ENCODE measurements at places on chromosomes 1 and 21.

GRCh38 chr1:150560576-150561253 is 11.5 kb downstream of the ADAMTSL4 start:
- no peak for DNase-seq

DNA sequence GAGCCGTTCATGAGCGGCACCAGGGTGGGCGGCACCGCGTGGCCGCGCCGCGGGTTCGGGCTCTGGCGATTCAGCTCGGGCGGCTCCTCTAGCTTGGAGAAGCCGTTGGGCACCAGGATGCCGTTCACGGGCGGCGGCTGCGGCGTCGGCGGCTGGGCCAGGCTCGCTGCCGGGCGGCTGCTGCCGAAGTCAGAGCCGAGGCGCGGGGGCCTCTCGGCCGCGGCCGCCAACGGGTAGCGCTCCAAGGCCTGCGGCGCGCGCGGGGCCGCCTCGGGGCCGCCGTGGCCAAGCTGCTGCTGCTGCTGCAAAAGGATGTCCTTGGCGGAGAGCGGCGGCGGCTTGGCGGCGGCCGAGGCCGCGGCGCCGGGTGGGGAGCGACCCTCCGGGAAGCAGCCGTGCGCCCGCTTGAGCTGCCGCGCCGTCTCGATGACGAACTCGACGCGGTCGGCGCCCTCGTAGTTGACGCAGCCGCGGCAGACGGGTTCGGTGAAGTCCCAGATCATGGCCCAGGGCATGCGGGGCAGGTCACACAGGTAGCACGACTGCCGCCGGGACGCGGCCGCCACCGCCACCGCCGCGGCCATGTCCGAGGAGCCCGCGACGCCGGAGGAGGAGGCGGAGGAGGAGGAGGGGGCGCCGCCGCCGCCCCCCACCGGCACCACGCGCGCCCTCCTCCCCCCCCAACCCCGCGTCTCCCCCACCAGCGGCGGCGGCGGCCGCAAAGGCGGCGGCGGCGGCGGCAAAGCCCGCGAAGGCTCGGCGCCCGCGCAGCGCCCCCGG is 877 bp downstream of the IRF2BP2 start:
- DNase-seq, result peak; percentile 69

DNA sequence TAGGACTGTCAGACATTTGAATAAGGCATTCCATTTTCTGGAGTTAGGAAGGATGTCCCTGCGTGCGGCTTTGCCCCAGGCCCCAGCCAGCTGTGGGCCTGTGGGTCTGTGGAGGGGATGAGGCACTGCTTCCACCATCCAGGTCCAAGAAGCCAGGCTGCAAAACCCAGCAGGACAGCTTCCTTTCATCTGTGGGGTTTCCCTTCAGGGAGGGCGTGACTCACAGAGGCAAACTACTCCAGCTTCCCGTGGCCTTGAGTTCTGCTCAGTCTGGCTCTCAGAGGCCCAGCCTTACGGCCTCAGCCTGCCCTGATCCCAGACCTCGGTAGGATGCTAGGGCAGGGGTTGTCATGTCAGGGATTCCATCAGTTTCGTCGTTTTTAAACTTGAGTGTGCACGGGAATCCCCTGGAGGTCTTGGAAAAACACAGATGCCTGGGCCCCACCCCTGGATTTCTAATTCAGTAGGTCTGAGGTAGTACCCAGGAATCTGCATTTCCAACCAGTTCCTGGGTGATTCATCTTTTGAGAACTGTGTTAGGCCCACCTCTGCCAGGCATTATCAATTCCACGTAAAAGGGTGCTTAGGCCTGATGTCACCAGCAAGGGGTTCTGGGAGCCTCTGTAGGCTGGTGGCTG is 32.3 kb upstream of the TENT5C start:
- DNase-seq, result peak; percentile 26

GRCh38 chr1:20074055-20074724 is 4.2 kb downstream of the PLA2G5 start:
- DNase-seq, result no peak

DNA sequence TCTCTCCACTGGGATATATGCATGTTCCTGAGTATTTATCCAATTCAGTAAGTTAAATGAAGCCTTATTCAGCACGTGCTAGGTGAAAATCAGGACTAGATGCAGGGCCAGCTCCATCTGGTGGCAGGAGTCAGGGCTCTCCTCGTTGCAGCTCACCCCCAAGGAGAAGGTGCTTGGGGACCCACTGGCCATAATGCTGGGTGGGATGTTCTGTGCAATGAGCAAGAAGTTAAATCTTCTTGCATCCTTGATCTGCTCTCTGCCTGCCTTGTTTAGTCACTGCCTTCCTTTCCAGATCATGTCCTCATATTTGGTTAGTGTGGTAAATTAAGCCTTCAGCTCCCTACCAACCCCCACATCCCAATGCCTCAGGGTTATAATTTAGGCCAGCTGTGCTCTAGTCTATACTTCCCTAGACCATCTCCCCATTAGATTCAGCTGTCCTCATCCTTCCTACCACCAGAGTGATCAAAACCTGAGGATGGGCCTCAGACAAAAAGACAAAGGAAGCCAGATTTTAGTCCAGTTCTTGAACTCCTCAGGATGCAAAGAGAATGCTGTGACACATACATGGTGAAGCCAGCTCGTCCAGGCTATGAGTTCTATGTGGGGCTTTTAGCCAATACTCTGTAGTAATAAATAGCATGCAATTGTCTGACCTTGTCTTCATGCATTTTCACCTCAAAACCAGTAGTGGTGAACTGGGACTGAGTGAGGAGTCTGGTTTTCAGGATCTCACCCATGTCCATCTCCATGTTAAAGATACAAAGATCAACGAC is 55.9 kb downstream of the SEC16B start:
- peak; percentile 34 for DNase-seq

DNA sequence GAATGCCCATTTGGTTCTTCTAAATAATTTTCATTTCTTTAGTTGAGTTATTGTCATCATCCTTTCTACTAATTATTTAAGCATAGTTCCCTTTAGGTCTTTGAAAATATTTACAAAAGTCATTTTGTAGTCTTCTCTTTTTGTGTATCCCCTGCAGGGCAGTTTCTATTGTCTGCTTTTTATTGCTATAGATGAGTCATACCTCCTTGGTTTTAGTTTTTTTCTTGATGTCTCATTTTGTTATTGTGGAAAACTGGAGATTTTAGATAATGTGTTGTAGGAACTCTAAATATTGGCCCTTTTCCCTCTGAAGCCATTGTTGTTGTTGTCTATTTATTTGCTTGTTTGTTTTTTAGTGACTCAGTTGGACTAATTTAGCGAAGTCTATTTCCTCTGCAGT is 387.9 kb downstream of the NUF2 start:
- no peak for DNase-seq

DNA sequence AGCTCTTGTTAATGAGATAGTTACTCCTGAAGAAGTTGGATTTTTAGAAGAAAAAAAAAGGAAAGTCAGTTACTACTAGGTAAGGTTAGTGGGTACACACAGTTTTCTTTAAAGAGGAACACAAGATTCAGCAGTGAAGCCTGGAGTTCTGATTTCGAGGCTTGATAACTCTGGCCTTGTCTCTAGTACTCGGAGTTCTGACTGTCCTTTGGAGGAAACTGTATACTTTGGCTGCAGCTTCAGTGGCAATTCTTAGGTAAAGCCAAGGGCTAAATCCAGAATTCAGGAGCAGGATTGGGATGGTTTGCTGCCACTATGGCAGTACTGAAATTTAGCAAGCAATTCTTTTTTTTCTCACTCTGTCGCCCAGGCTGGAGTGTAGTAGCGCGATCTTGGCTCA is 9.2 kb downstream of the ACADM start:
- no peak for DNase-seq

- DNase-seq, result no peak
Observed at GRCh38 chr1:226712742-226713419, 26.2 kb downstream of the ITPKB start.

DNA sequence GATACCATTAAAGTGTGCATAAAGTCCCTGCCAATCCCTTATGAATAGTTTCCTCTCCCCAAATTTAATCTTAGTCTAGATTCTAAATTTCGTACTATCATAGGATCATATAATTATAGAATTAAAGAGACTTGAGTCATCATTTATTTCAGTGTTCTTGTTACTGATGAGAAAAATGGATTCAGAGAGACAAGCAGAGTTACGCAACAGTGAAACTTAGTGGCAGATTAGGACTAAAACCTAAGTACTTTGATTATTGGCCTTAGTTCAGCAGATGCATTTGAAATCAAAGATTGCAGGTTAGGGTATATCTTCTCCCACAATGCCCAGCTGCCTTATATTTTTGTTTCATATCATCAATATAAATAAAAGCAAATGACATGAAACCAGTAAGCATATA is 843 bp upstream of the KRTAP19-7 start:
- DNase-seq, result no peak

DNA sequence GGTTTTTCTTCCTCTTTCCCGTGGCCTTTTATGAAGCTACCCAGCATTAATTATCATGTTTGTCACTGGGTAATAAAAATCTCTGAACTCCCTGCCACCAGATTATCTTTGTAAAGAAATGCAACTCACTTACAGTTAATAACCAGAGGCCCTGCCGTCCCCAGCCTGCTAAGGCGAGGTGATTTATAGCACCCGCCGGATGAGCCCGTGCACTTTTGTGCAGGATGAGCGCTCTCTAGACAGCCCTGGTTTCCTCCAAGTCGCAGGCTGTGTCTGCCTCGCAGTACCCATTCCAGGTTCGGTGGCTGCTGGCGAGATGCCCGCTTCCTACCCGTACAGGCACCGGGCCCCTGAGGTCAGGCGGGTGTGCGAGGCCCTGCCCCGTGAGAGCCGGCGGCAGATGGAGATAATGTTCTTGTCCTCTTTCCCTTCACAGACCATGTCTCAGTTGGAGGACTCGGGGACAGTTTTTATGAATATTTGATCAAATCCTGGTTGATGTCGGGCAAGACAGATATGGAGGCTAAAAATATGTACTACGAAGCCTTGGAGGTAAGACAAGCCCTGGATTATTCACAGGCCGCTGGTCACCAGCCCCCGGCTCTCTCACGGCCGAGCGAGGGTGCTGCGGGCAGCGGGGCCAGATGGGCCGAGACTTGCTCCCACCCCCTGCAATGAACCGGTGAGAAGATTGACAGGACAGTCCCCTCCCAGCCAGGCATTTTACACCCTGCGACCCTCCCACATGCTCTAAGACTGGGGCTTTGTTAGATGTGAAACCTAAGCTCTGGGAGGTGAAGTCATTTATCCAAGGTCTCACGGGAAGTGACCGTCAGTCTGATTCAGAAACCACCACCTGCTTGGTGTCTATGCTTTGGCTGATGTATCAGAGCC is 28.5 kb upstream of the SELENON start:
- DNase-seq, result peak; percentile 87

- DNase-seq, result peak; percentile 98
Observed at GRCh38 chr1:16164213-16165072, 8.6 kb upstream of the EPHA2 start.
